A549 treated with CpdA at 1 μM for 4 hours (cell line): ENCODE measurements at places on chromosomes 2 and 18. TPM values are rescaled to one million over a fixed set of nuclear protein-coding genes. Genes with fewer than 3 reads are reported as not detected.

Gene ATP8B1
- total RNA-seq: 8.6 to 11.9 TPM (median 9.7 TPM) in 5 replicates

Gene DPP10
- total RNA-seq: not detected in 5 replicates

Gene XDH
- total RNA-seq: 1.1 to 1.7 TPM (median 1.2 TPM) in 5 replicates

Gene TEX44
- total RNA-seq: not detected in 5 replicates

Gene FAM117B
- 2.3 to 2.9 TPM (median 2.5 TPM) in 5 replicates for total RNA-seq

Gene PREB
- 49.1 to 75.6 TPM (median 69.1 TPM) in 5 replicates for total RNA-seq

Gene GCG
- not detected in 5 replicates for total RNA-seq

Gene QPCT
- 16.4 to 20.3 TPM (median 17.8 TPM) in 5 replicates for total RNA-seq

Gene REG1B
- not detected in 5 replicates for total RNA-seq

Gene PTH2R
- total RNA-seq: not detected in 5 replicates

Gene FAM98A
- total RNA-seq: 64.3 to 142 TPM (median 72.5 TPM) in 5 replicates

Gene PIEZO2
- total RNA-seq: 0.41 to 0.79 TPM (median 0.58 TPM) in 5 replicates

Gene CDKL4
- total RNA-seq: not detected in 5 replicates

Gene KDSR
- 35.9 to 46.2 TPM (median 37.6 TPM) in 5 replicates for total RNA-seq
